Astrocyte (in vitro differentiated cells and primary cell): ENCODE measurements at places on chromosomes 2 and 18. TPM values are rescaled to one million over a fixed set of nuclear protein-coding genes. Genes with fewer than 3 reads are reported as not detected.

The TEX44 gene
- not detected in 2 replicates for total RNA-seq

The HOXD8 gene
- not detected in 2 replicates for total RNA-seq

The FLACC1 gene
- total RNA-seq = 1.7 and 2.2 TPM in 2 replicates

The ZNF532 gene
- total RNA-seq = 128 and 135 TPM in 2 replicates

The GFPT1 gene
- total RNA-seq = 126 and 137 TPM in 2 replicates

The IL1RL2 gene
- total RNA-seq = 0.43 TPM in 1 of 2 replicates, not detected in the other

The SAP130 gene
- 21.5 and 24.6 TPM in 2 replicates for total RNA-seq

GRCh38 chr2:26674002-26674751 lies 18.3 kb upstream of the KCNK3 start:
- no peak for DNase-seq
- peaks cover 12% of the 10 kb centered on the region for H3K4me1 ChIP-seq
- no peak overlapping the region for H3K4me3 ChIP-seq
- H3K27ac ChIP-seq = no peak overlapping the region
- no peaks in the 10 kb centered on the region for H3K36me3 ChIP-seq

DNA sequence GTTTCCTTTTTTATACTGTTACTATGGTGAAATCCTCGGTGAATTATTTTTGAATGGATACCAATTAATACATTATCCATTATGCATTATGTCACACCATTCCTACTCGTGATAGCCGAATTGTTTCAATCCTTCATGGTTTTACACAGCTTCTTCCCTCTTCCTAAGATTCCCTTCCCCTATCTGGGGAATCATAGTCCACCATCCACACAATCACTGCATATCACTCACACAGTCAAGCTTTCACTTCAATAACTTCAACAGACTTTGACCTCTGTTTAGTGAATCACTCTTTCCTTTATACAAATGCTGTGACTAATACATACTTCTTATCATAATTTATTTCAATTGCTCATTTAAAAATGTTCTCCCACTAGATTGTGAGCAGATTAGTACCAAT lies 1108.1 kb upstream of the LRRTM1 start:
- no peaks in the 10 kb centered on the region for H3K27me3 ChIP-seq
- no peaks in the 10 kb centered on the region for H3K36me3 ChIP-seq
- DNase-seq = no peak
- no peak overlapping the region for H3K27ac ChIP-seq
- no peaks in the 10 kb centered on the region for H3K4me1 ChIP-seq
- no peak overlapping the region for H3K4me3 ChIP-seq

DNA sequence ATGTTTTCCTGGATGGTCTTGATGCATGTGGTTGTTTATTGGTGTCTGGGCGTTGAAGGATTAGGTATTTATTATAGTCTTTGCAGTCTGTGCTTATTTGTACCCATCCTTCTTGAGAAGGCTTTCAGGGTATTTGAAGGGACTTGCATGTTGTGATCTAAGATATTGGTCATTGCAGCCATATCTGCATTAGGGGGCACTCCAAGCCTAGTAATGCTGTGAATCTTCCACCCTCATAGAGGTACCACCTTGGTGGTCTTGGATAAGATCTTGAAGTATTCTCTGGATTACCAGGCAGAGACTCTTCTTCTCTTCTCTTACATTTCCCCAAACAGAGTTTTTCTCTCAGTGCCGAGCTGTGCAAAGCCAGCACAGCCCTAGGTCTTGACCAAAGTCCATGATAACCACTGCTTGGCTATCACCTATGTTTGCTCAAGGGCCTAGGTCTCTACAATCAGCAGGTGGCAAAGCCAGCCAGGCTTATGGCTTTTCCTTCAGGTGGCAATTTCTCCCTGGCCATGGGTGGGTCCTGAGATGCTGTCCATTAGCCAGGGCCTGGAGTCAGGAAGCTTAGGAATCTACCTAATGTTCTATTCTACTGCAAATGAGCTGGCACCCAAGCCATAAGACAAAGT lies 15.4 kb upstream of the PPP1R1C start:
- H3K4me3 ChIP-seq = no peak overlapping the region
- no peaks in the 10 kb centered on the region for H3K4me1 ChIP-seq
- no peak for DNase-seq
- no peaks in the 10 kb centered on the region for H3K36me3 ChIP-seq
- H3K27ac ChIP-seq = no peak overlapping the region

- no peak for DNase-seq
- peaks cover 17% of the 10 kb centered on the region for H3K4me1 ChIP-seq
- peaks cover 4% of the 10 kb centered on the region for H3K36me3 ChIP-seq
These were observed 6.2 kb downstream of the ASAP2 start for GRCh38 chr2:9212661-9213411.

GRCh38 chr2:134220344-134220974 lies 33.4 kb upstream of the MGAT5 start:
- H3K4me3 ChIP-seq = no peak overlapping the region
- no peaks in the 10 kb centered on the region for H3K4me1 ChIP-seq
- H3K36me3 ChIP-seq = no peaks in the 10 kb centered on the region
- H3K27me3 ChIP-seq = no peaks in the 10 kb centered on the region
- H3K27ac ChIP-seq = no peak overlapping the region

DNA sequence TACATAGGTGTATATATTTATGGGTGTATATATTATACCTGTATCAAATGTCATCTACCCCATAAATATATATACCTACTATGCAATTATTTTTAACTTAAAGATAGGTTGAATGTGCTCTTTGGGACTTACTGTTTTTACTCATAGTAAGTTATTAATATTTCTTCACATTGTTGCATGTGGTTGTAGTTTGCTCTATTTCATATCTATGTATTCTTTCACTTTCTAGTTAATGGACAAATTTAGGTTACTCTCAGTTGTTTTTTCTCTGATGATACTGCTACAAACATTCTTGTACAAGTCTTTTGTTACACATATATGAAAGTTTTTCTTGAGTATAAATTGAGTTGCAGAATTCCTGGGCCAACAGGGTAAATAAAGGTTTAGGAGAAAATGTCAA lies 601.8 kb upstream of the ID2 start:
- no peaks in the 10 kb centered on the region for H3K36me3 ChIP-seq
- no peak overlapping the region for H3K27ac ChIP-seq
- no peaks in the 10 kb centered on the region for H3K27me3 ChIP-seq
- DNase-seq = no peak
- no peaks in the 10 kb centered on the region for H3K4me1 ChIP-seq

GRCh38 chr2:26016012-26016705 lies 17.7 kb upstream of the RAB10 start:
- H3K4me3 ChIP-seq = no peak overlapping the region
- no peak for DNase-seq
- peaks cover 26% of the 10 kb centered on the region for H3K4me1 ChIP-seq
- no peaks in the 10 kb centered on the region for H3K36me3 ChIP-seq
- no peak overlapping the region for H3K27ac ChIP-seq

- no peaks in the 10 kb centered on the region for H3K4me1 ChIP-seq
- no peak overlapping the region for H3K4me3 ChIP-seq
- no peak overlapping the region for H3K27ac ChIP-seq
- H3K36me3 ChIP-seq = peaks cover 8% of the 10 kb centered on the region
- H3K27me3 ChIP-seq = no peaks in the 10 kb centered on the region
- DNase-seq = peak; percentile 27
These were observed 9.5 kb downstream of the RTTN start for GRCh38 chr18:70195852-70196434.

- no peaks in the 10 kb centered on the region for H3K27me3 ChIP-seq
- DNase-seq = peak; percentile 78
- H3K36me3 ChIP-seq = no peaks in the 10 kb centered on the region
- no peaks in the 10 kb centered on the region for H3K4me1 ChIP-seq
- no peak overlapping the region for H3K27ac ChIP-seq
These were observed 46.6 kb upstream of the TCF4 start for GRCh38 chr18:55634545-55634944.

DNA sequence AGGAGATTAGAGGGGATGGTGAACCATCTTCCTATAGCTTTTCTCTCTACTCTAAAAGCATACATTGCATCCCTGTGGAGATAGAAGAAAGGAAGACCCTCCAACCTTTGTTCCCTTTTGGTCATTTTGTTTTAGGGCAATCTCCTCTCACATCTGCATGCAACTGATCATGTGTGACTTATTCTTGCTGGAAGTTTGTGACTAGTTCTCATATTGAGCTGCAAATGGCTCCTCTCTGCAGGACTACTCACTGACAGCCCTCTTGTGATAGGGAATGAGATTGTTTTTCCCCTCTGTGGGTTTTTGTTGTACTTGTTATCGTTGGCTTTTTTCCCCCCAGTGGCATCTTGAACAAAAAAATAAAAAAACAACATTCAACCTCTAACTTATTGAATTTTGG lies 416.0 kb upstream of the CNTNAP5 start:
- H3K4me1 ChIP-seq = no peaks in the 10 kb centered on the region
- no peaks in the 10 kb centered on the region for H3K27me3 ChIP-seq
- DNase-seq = no peak

- H3K27me3 ChIP-seq = no peaks in the 10 kb centered on the region
- H3K4me1 ChIP-seq = peaks cover 2% of the 10 kb centered on the region
- no peak overlapping the region for H3K27ac ChIP-seq
- no peaks in the 10 kb centered on the region for H3K36me3 ChIP-seq
- no peak for DNase-seq
These were observed 66.6 kb upstream of the HDAC4 start for GRCh38 chr2:239467281-239467955.

DNA sequence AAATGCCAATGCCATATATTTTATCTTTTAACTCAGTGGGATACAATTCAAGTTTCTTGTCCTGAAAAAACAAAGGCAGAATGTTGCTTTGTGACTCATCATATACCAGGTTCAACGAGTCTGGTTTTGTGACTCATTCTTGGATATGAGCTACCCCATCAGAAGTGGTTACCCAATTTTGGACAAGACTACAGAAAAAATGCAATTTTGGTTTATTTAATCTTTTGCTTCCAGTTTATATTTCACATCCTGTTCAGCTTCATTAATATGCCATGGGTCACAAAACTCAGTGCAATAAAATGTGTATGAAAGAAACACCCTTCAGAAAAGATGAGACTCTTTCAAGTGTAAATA lies 25.0 kb downstream of the FN1 start:
- DNase-seq = peak; percentile 97
- no peaks in the 10 kb centered on the region for H3K27me3 ChIP-seq
- H3K27ac ChIP-seq = peak overlapping the region; percentile 56
- peaks cover 71% of the 10 kb centered on the region for H3K4me1 ChIP-seq

DNA sequence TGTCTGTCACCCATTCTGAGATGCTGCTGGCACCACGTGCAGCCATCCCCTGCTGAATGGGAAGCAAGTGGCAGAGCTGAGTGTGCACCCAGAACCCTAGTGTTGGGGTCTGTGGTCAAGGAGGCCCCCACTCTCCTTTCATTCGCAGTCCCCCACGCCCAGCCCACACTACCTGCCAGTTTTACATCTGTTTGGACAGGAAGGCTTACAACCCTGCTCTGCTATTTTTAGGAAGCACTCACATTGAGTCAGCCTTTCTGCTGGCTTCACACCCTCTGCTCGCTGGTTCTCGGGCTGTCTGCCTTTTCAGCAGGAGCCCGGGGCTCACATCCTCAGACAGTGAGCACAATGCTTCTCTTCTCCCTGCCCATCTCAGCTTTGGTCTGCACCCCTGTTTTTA lies 10.7 kb upstream of the ADCY3 start:
- H3K27me3 ChIP-seq = no peaks in the 10 kb centered on the region
- H3K4me3 ChIP-seq = no peak overlapping the region
- H3K27ac ChIP-seq = no peak overlapping the region
- peaks cover 8% of the 10 kb centered on the region for H3K4me1 ChIP-seq
- DNase-seq = peak; percentile 27

- H3K4me1 ChIP-seq = no peaks in the 10 kb centered on the region
- H3K27me3 ChIP-seq = no peaks in the 10 kb centered on the region
- no peak for DNase-seq
- H3K36me3 ChIP-seq = no peaks in the 10 kb centered on the region
These were observed 8.8 kb upstream of the POLI start for GRCh38 chr18:54260396-54261072.

- no peak for DNase-seq
- no peak overlapping the region for H3K4me3 ChIP-seq
- H3K27ac ChIP-seq = no peak overlapping the region
- H3K36me3 ChIP-seq = no peaks in the 10 kb centered on the region
- H3K27me3 ChIP-seq = no peaks in the 10 kb centered on the region
These were observed 394.4 kb downstream of the SPAG16 start for GRCh38 chr2:213678437-213679218.

DNA sequence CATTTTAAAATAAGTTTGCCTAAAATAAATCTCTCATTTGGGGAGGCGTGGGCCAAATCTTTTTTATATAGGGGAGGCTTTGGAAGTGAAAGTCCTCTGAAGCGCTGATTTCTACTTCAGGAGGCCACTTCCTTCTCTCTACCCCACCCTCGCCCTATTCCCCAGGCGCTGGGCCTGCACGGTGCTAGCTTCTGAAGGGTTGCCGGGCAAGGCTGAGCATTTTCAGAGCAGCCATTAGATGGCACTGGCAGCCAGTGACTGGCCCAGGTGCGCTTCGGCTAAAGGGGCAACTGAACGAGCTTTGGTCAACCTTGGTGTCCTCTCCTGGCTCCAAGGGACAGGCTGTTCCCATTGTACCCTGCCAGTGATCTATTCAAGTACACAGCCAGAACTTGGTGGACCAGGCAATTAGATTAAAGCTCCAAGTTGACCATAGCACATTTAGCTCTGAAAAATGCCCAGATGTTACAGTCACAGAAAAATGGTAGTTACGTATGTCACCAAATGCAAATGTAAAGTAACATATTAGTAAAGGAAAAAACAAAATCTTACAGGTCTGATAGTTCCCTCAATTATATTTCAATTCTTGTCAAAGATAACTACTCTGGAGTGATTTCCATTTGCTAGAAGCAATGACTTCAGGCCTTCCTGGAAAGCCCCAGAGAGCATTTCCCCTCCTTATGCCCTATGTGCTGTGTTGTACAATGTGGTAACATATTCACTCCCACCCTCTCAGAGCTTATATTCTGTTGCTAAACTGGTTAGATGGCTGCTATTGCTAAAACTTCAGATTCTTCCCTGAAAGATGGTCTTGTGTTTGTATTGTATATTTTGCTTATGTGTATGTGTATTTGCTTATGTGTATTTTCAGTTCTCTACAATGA lies 2.1 kb downstream of the POMC start:
- H3K4me3 ChIP-seq = no peak overlapping the region
- H3K27ac ChIP-seq = no peak overlapping the region
- H3K27me3 ChIP-seq = peaks cover 66% of the 10 kb centered on the region
- DNase-seq = no peak
- H3K4me1 ChIP-seq = no peaks in the 10 kb centered on the region

GRCh38 chr2:44237221-44237620 lies 38.1 kb upstream of the SLC3A1 start:
- H3K4me3 ChIP-seq = no peak overlapping the region
- no peak overlapping the region for H3K27ac ChIP-seq
- DNase-seq = no peak
- H3K27me3 ChIP-seq = no peaks in the 10 kb centered on the region
- peaks cover 17% of the 10 kb centered on the region for H3K4me1 ChIP-seq

GRCh38 chr18:50651334-50651733 lies 91.4 kb downstream of the MAPK4 start:
- H3K36me3 ChIP-seq = no peaks in the 10 kb centered on the region
- H3K4me3 ChIP-seq = no peak overlapping the region
- DNase-seq = no peak
